GOT3 (cell line): ENCODE measurements at places on chromosomes 3 and 15.
A peak's percentile ranks its signal among the peaks of the same experiment; 100 is the strongest.

DNA sequence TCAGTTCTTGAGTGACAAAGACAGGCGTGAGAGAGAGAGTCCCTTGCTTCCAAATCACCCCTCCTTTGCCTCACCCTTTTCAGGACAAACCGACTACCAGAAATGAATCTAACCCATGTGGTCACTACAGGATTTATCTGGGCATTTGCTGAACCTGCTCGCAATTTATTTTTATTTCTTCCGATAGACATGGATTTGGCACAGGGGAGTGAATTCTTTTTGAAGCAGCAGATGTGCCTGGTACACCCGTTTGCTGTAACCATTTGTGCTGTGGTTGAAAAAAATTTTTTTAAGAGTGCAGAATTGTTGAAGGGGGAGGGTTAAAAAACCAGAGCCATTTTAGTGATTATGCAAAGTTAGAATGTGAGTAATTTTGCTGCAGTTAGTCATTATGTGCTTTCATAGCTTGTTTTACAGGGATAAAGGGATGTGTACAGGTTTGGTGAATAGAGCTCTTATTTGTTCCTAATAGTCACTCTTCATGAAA lies 442.0 kb downstream of the LPP start:
- no peak for DNase-seq

- DNase-seq: no peak
These were observed 68.4 kb upstream of the TNFAIP8L3 start for GRCh38 chr15:51162865-51163762.

DNA sequence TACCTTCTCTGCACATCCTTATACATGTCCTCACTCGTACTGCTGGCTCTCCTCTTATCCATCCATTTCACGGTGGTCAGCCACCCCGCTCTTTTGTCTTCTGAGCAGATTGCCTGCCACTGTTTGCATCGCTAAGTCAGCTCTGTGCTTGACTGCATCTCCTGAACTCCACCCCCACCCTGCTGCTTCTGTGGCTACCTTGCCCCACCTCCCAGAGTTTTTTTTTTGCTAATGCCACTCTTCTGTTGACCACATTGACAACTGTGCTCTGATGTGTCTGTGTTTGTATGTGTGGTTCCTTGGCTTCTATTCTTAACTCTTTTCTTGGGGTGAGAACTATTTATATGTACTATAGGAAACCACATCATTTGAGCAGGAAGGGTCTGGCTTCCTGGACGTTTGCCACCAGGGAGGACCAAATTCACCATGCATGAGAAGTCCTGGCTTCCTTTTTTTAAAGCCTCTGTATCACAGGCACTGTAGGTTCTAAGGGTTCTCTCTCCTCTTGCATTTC lies 12.8 kb upstream of the MTMR10 start:
- DNase-seq: no peak

DNA sequence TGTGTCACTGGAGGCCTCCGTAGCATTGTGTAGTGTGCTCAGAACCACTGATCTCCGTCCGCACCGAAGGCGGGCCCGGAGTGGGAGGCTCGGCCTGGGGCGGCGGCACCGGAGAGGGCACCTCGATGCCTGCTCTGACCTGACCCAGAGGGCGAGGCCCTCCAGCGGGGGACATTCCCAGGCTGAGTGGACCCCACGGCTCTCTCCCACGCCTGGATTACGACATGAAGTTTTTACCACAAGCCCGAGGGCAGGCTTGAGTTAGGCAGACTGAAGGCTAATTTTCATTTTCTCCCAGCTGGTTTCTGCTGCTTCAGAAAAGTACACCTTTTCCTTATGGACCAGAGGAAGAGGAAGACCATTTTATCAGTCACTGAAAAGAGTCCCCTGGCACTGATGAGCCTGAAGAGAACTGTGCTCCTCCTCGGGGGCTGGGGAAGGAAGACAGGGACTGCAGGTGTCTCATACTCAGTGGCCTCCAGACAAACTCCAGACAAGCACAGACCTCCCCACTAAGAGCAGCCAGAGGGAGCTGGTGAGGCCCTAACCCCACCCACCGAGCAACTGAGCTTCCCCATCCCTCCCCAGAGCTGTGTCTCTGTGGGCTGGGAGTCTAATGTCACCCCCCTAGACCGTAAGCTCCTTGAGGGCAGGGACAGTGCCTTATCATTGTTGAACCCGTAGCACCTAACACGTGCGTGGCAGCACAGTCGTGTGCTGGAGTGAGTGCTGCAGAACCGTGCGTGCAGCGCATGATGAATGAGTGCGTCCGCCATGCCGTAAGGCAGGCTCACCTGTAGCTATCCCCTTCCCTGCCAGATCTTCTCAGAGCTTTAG lies 74.5 kb upstream of the BLM start:
- no peak for DNase-seq

DNA sequence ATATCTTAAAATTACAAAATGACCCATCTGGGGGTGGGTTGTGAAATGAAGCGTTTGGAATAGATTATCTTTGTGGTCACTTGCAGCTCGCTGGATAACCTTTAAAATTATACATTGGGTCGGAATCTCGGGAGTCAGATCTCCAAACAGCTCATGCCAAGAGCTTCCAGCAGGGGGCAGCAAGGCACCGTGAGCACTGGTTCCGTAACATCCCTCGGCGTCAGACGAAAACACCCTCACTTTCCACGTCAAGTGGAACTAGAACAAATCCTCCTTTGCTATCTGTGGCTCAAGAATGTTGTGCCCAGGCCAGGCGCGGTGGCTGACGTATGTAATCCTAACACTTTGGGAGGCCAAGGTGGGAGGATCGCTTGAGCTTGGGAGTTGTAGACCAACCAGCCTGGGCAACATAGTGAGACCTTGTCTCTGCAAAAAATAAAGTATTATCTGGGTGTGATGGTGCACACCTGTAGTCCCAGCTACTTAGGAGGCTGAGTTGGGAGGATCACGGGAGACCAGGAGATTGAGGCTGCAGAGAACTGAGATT lies 31.1 kb downstream of the UMPS start:
- DNase-seq: peak; percentile 28

DNA sequence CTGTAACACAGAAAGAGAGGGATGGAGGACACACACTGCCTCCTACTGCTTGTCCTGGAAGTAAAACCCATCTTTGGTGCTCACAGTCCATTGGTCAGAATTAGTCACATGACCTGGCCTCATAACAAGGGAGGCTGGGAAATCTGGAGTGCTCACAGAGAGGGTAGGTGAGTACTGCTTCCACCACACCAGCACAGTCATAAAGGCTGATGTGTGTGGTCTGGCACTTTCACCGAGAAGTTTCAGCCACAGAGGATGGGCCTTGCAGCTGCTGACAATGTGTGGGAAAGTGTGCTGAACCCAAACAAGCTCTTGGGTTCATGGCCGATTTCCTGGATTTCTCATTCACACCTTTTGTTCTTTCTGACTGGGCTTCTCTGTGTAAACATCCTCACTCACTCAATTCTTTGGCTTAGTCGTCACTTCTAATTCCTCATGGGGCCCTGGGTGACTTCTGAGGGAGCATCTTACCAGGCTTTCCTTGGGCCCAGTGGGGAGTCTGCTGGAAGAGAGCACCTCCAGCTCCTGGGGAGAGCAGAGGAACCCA lies 100.7 kb downstream of the ASB7 start:
- DNase-seq: no peak

- DNase-seq: no peak
These were observed 47.1 kb upstream of the AKAP13 start for GRCh38 chr15:85333132-85333831.

GRCh38 chr3:52204337-52205073 lies 6.5 kb downstream of the ALAS1 start:
- no peak for DNase-seq

GRCh38 chr3:64355401-64355807 lies 130.1 kb upstream of the PRICKLE2 start:
- DNase-seq: no peak

GRCh38 chr15:74573987-74574386 lies 33.0 kb downstream of the ARID3B start:
- DNase-seq: no peak

DNA sequence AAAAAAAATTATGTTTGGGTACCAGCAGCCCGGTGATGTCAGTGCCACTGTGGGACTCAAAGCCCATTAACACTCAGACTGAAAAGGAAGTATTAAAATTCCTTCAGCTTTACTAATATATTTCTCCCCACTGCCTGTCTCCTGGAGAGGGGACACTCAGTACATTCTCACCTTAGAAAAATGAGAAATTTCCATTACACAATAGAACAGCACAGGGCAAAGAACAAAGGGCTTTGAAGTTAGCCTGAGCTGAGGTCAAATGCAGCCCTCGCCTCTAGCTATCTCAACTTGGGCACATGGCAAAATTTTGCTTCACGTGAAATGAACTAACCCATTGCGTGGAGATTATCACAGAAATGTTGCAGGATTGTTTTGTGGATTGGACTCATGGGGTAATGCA lies 80.8 kb downstream of the RARB start:
- DNase-seq: no peak

GRCh38 chr15:100601163-100601562 lies 821 bp downstream of the LINS1 start:
- no peak for DNase-seq

DNA sequence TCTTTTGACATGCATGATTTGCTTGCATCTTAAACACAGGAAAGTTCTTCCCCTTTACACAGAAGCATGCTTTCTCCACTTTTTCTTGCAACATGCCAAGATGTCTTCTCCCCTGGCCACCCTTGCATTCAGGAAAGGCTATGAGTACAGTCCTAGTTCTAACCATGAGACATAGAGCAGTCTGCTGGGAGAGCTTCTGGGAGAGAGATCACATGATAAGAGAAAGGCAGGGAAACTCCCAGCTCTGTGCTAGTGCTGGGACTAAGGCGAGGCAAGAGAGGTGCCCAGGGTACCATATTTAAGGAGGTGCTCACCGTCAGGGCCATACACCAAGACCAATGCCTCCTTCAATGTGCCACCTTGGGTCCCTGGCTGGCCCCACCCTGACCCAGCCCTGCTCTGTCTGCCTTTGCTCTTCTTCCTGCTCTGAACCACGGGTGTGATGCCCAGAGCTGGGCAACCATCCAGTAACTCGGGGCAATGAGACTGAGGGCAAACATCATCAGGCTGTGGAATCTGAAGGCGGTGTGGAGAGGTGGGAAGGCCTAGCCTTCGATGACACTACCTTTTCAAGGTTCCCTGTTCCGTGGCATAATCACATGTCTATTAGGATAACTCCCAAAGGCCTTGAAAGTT lies 77.4 kb upstream of the PRR20G start:
- no peak for DNase-seq

DNA sequence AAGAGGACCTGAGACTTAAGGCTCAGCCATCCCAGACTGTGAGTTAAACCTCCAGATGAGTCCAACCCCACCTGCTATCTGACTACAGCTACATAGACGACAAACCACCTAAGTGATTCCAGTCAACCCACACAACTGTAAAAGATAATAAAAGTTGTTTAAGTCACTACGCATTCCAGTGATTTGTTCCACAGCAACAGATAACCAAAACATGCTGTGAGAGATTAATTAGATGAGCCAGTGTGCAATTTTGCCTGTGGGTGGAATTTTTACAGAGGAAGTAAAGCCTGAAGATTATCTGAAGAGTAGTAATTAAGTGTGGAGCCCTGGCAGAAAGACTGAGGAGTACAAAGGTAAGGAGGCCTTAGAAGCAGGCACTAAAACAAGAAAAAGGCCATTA lies 5.4 kb downstream of the BTBD1 start:
- no peak for DNase-seq

DNA sequence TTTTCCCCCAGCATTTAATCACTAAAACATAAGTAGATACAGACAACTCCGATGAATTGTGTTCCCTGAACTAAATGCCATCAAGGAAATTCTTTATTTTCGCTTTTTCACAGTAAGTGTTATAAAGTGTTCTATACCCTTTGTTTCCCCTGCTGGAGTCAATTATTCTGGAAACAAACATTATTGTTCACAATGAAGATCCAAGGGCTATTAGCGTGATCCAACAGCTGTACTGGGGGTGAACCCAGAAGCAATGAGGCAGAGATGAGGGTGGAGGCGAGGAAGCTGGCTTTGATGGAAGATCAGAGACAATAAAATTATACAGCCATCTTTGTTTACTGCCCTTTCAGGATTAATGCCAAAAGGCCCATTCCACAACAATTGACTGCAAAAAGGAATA lies 250.3 kb upstream of the IGF1R start:
- no peak for DNase-seq

- DNase-seq: no peak
These were observed 47.2 kb downstream of the CCDC33 start for GRCh38 chr15:74283368-74283767.

- no peak for DNase-seq
These were observed 38.8 kb upstream of the EIF5A2 start for GRCh38 chr3:170947018-170947769.

GRCh38 chr3:170354760-170355159 lies 2.8 kb upstream of the SKIL start:
- no peak for DNase-seq

DNA sequence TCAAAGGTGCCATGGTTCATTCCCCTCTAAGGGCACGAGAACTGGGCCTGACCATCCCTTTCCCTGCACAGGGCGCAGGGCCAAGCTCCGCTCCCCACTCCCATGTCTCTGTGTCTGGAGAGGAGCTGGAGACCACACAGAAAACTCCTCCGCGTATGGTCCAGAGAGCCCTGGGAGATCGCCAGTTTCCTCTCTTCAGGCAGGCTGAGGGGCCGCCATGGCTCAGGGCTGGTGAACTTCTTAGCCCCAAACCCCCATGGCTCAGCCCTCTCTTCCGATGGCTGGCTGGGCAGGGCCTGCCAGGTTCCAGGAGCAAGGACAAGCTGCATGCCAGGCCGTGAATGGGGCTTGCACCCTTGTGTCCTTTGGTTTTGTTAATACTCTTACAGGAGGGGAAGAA lies 52.9 kb downstream of the EXOG start:
- no peak for DNase-seq

- DNase-seq: no peak
These were observed 197.0 kb downstream of the SQOR start for GRCh38 chr15:45831787-45832186.

- no peak for DNase-seq
These were observed 111.6 kb downstream of the TIGIT start for GRCh38 chr3:114405202-114405990.

DNA sequence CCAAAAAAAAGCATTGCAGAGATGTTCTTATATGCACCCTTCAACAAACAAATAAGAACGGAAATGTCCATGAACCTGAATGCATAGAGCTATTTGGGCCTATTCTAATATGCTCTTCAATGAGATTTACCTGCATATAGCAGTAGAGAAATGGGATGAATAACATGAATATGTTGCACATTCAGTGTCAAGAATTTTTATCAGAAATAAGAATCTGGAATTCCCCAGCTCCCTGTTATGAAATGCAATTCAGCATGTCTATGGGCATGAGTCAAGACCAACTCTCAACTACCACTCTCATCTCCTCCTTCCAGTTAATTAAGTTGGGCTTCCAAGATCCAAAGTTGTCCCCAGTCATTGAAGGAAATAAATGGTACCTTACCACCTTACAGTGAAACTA lies 133.7 kb upstream of the ALCAM start:
- DNase-seq: no peak
